ENCODE measurements at places on chromosomes 1 and 21.

DNA sequence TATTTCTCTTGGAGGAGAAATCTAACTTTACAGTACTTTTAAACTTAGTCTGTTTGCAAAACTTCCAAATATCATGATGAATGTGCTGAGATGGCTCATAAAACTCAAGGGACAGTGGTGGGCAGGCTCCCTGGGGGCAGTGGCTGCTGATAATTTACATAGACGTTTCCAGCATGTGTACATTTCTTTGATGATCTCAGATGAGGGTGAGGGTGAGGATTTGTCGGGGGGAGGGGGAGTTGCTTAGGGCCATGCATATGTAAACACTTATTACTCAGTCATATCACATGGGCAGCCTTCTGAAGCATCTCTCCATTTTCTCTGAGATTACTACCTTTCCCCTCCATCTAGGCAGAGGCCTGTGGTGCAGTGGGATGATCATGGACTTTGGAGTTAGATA, 152.9 kb upstream of the HMGB4 start:
- no peak for DNase-seq

DNA sequence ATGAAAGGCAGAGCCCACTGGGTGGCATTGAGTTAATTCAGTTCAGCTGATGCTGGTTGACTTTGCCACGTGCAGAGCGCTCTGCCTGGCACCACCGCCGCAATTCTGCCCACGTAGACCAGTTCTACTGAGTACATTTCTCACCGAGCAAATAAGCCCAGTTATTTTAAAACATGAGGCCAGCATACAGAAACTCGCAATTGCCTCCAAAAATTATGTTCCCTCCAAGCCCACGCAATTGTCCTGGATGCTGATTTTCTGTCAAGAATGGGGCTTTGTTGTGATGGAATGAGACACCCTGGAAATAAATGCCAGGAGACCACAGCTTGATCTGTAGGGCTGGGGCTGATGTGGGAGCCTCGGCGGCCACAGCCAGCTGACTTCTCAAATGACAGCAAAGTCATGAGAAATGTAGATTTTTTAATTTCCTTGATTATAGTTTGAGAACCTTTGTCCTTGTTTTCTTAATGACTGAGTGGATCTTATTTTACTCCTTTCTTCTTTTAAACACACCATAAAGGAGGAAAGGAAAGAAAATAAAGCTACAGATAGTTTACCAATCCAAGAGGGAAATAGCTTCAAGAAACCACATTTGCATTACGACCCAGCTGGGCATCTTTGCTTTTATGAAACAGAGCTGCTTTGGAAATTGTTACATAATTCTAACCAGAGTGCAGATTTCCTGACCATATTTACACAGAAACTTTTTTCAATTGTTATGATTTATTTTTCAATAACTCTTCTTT, 11.6 kb upstream of the PARP1 start:
- DNase-seq = no peak

- DNase-seq = no peak
Observed at GRCh38 chr1:61389926-61390845, 307.8 kb downstream of the NFIA start.

- DNase-seq = no peak
Observed at GRCh38 chr1:185556561-185556960, 177.6 kb upstream of the HMCN1 start.

GRCh38 chr1:67347688-67348472, 40.2 kb downstream of the IL12RB2 start:
- peak; percentile 33 for DNase-seq

- DNase-seq = peak; percentile 54
Observed at GRCh38 chr1:233668725-233669294, 54.9 kb downstream of the KCNK1 start.

DNA sequence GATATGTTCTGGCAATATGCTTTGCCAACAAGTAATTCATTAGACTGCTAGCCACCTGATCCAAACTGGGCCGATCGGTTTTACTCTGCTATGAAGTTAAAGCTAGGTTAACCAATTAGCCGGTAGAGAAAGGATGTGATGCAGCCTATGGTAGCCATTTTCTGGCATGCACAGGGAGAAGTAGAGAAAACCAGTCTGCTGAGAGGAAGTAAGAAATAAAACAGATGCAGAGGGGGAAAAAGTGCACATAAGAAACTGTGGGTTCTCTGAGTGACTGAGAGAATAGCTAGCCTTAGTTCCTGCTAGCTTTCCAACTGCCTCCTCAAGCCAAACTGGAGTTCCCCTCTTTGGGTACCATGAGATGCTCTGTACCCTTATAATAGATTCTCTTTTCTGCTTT, 52.8 kb downstream of the ARID4B start:
- DNase-seq = no peak

GRCh38 chr1:45923343-45923742, 119.9 kb downstream of the MAST2 start:
- DNase-seq = no peak

GRCh38 chr1:25873120-25873519, 2.4 kb downstream of the PAQR7 start:
- no peak for DNase-seq

GRCh38 chr1:202203238-202204039, 9.8 kb downstream of the LGR6 start:
- no peak for DNase-seq

- no peak for DNase-seq
Observed at GRCh38 chr1:221816899-221817298, 75.0 kb upstream of the DUSP10 start.

- DNase-seq = no peak
Observed at GRCh38 chr1:94042388-94042787, 78.6 kb downstream of the ABCA4 start.

GRCh38 chr1:27361553-27361952, 5.2 kb downstream of the MAP3K6 start:
- DNase-seq = no peak

GRCh38 chr21:44765231-44766013, 36.2 kb downstream of the UBE2G2 start:
- no peak for DNase-seq

DNA sequence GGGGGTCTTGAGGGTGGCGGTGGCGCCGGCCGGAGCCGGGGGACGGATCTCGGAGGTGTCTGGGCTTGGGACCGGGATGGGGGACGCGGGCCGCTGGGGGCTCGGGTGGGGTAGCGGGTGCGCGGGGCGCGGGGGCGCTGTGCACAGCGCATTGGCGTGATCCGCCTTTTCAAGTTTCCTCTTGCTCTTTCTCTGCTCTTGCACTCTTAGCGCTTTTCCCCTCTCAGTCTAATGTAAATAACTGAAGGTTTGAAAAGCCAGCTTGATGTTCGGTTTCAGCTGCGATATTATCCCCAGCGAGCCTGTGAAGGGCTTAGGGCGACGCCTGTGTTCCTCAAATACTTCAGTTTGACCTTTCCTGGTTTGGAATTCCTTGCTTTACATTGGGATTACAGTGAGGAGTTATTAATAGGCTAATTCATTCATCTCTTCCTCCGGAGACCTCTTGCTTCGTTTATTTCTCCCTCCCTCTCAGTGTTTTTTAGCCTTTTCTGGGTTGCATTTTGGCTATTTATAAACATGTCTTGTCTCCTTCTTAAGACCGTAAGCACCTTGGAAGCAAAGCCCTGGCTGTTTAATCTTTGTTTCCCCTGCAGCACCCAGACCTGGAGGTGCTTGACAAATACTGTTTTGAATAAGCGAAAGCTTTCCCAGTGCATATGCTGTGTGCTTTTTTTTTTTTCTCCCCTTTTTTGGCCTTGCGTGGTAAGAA, 693 bp downstream of the RAB4A start:
- no peak for DNase-seq

DNA sequence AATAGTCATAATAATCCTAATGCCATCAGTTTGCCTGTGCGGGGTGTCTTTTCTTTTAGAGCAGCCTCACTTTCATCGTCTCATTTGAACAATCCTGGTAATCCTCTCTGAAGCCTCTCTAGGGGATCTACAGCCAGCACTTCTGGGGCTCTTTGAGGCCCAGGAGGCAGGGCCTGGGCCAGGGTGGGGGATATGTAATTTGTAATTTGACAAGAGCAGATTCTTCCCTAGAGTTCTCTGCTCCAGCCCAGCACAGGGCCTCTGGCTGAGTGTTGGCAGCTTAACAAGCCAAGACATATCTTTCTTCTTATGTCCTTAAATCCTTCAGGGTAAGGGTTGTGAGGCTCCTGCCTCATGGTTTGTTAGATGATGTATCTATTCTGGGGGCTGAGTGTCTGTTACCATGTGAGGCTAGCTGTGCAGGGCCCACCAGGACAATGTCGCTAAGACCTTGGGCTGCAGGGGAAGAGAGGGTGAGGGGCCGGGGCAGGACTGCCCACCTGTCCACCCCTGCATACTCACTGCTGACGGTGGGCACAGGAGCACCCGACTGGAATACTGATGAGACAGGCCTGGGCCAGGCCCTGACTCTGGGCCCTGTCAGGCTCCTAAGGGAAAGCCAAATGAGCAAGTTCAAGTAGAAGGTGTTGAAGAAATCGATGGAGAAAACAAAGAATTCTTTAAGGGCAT, 45.3 kb upstream of the PARP1 start:
- DNase-seq = no peak

DNA sequence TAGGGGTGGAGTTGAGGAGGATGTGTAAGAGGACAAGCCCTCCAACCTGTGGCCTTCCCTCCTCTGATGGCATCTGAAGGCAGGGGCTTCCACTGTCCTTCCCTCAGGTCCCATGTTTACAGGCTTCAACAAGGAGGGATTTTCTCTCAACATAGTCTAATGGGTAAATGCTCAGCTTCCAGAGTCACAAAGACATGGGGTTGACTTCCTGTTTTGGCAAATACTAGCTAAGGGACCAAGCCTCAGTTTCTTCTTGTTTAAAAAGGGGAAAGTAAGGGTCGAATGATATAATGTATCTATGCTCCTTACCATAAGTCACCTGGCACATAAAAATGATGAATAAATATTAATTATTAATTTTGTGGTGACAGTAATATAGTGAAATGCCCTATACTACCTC, 3.1 kb downstream of the SV2A start:
- no peak for DNase-seq

GRCh38 chr1:156920233-156921052, at the start of gene LRRC71:
Gene LRRC71, plus strand, starts transcription at chr1:156920632. Its CDS starts 172 bp downstream, at chr1:156920804.
- DNase-seq = no peak

DNA sequence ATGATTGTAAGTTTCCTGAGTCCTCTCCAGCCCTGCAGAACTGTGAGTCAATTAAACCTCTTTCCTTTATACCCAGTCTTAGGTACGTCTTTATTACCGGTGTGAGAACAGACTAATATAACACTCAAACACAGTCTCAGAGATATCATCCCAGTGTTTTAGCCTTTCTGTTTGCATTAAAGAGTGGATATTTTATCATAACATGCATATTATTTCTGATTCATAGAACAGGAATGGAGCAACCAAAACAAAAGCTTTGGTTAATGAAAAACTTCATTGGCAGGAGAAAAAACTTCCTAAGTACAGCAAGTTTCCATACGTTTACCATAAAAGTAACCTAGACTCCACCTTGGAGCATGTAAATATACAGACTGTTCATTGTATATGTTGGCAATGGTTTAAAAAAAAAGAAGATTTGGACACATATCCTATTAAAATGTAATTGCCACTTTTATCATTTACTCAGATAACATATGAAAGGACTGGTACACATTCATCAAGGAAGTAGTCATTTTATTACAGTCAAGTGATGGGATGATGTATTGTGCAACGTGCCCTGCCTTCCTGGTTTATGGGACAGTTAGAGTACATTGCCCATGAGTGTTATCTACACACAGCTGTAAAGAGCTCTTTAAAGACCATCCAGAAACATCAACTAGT, 144.8 kb downstream of the ETS2 start:
- no peak for DNase-seq

DNA sequence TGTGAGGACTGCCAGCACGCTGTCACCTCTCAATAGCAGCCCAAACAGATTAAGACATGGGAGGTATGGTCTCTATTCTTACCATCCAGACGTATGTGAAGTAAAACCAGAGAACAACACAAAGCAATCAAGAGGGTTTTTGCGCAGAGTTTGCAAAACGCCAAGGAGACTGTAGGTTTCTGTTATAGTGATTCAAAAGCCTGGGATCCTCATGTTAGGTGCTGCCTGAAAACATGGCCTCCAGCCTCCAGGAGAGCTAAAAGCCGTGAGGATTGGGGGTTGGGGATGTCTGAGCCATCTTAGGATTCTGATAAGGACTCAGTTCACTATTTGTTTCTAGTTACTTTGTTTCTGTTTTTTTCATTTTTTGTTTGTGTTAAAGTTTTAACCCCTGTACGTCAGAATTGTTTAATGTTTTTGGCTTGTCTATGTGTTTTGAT, 4.2 kb upstream of the CCT8 start:
- no peak for DNase-seq

GRCh38 chr1:52506349-52506748, 46.5 kb downstream of the TUT4 start:
- no peak for DNase-seq

- no peak for DNase-seq
Observed at GRCh38 chr1:25338986-25339385, 852 bp downstream of the TMEM50A start.

GRCh38 chr21:38879912-38880576, 74.3 kb downstream of the ETS2 start:
- no peak for DNase-seq

DNA sequence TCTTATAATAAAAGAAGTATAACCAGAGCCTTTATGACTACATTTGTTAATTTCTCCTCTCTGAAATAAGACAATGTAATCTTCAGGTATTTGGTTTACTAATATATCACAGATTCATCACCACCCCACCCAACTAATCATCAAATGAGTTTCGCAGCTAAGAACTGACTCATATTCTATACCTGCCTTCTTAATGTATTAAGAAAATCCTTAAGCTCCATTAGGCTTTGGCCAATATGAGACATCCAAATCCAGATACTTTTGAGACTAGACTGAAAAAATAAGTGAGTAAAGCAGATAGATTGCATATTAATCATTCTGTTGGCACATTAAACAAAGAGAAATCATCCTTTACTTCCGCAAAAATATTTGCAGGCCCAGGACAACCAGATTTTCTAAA, 18.7 kb upstream of the FMO2 start:
- DNase-seq = no peak

DNA sequence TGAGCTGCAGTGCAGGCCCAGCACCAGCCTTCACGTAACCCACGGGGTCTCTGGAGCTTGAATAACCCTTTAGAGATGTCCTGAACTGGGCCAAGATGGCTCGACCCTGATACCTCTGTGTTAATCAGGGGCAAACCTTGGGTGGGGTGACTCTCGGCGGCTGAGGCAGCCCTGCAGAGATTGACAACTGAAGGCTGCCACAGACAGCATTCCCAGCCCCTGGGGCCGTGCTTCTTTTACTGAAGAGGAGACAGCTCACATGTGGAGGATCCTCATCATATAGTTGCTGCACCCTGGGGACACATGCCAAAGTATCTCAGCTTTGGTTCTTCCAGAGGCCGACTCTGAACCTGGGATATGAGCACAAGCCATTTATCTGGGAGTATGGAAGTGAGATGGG, 57.3 kb upstream of the PTGFRN start:
- no peak for DNase-seq

All from Panc1 (cell line).